ENCODE measurements at places on chromosomes 3 and 15. TPM values are rescaled to one million over a fixed set of nuclear protein-coding genes. Genes with fewer than 3 reads are reported as not detected.

Gene CKMT1B
- not detected for total RNA-seq

Gene TGM5
- 0.26 TPM for total RNA-seq

Gene WNT5A
- 80.7 TPM for total RNA-seq

Gene GXYLT2
- total RNA-seq = 33.5 TPM

Gene IGDCC3
- not detected for total RNA-seq

Gene TRIM42
- total RNA-seq = not detected

Gene RFX7
- total RNA-seq = 8.4 TPM

Gene ARPP21
- total RNA-seq = 2.4 TPM

Gene HES1
- total RNA-seq = 7.9 TPM

Gene GADL1
- not detected for total RNA-seq

Gene GRK7
- not detected for total RNA-seq

Gene TAGLN3
- total RNA-seq = 3.5 TPM

Gene SAMD7
- not detected for total RNA-seq

Gene SCAMP5
- 1.6 TPM for total RNA-seq

Gene GP9
- total RNA-seq = not detected

Gene NPHP3
- total RNA-seq = 29.5 TPM

Gene ASB14
- not detected for total RNA-seq

Gene A4GNT
- not detected for total RNA-seq

Gene ELP6
- 22.8 TPM for total RNA-seq

Gene STRIT1
- total RNA-seq = not detected

Gene DNAH12
- total RNA-seq = 0.13 TPM

Gene ZNF639
- 44.4 TPM for total RNA-seq

Gene TRPM7
- 52.7 TPM for total RNA-seq

Gene MBNL1
- 346 TPM for total RNA-seq

Gene CHRNA7
- total RNA-seq = 1.2 TPM

Gene EFCAB12
- total RNA-seq = 0.03 TPM

Gene GHSR
- not detected for total RNA-seq
